ENCODE measurements at places on chromosomes 11 and 22. TPM values are rescaled to one million over a fixed set of nuclear protein-coding genes. Genes with fewer than 3 reads are reported as not detected.

XNDC1N gene
- 13.0 TPM for total RNA-seq

DNA sequence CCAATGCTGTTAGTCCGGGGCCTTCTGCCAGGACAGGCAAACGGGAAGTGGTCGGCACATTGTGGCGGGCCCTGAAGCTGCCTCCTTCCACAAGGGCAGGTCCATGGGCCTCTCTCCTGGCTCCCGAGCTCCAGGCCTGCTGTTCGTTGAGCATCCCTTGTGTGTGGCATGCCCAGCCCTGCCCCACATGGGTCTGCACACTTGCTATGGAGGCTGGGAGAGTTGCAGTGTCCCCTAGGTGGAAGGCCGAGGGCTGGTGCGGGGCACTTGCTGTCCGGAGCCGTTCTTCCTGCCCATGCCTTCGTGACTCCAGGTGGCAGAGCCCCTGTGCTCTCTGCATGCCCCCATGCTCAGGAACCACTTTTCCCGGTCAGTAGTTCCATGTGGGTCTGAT, 26.0 kb upstream of the DGCR8 start:
- no peak for DNase-seq

- no peak for DNase-seq
Observed at GRCh38 chr11:46327829-46328228, 19.4 kb upstream of the DGKZ start.

CD248 gene
- 2.9 TPM for total RNA-seq
